Natural killer cell (primary cell): ENCODE measurements at places on chromosomes 1 and 21. TPM values are rescaled to one million over a fixed set of nuclear protein-coding genes. Genes with fewer than 3 reads are reported as not detected.

DNA sequence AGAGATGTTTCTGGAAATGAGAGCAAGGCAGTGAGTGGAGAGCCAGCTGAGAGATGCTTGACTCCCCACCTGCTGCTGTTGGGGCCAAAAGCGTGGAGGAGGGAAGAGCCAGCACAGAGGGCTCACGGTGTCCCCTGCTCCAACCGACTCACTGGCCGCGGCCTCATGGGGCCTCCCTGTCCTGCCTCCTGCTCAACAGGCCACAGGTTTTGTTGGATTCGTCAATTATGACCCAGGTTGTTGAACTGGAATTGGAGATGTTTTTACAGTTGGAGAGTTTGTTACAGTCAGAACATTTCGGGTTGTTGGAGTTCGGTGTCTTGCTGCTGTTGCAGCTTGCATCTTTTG is 21.4 kb downstream of the SKI start:
- no peak for DNase-seq

DNA sequence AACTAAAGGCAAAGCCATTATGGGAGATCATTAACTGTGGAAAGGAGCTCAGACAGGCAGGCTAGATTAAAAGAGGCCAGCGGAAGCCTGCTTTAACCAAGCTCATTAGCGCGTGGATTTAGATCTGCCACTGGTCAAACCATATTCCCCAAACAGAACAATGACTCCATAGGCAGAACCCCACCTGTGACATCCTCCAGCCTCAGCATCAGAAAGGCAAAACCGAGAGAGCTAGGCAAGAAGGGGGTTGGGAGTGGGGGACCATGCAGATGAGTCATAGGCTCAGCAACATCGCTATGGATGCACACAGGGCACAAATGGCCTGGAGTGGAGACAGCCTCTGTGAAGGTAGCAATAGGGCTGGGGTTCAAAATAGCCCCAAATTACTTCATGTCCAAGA is 20.6 kb downstream of the MKNK1 start:
- no peak for DNase-seq

BSND gene
- total RNA-seq = not detected

CDCA8 gene
- 3.3 TPM for total RNA-seq
